ENCODE measurements at places on chromosomes 3 and 15.

DNA sequence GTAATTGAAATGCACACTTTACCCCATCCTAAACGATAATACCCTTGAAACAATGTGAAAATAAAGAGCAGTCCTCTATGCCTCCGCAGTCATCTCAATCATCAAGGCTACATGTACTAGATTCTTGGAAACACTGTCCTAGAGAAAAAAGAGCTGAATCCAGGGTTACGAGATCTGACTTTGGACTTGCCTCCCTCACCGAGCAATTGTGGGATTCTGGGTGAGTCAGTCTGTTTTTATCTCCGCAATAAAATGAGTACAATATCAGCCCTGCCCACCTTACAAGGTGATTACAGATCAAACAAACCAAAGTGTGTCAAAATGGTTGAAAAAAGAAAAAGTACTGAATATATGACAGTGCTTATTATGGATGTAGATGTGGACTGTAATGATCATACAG, 152.3 kb upstream of the SNTN start:
- DNase-seq: no peak

GRCh38 chr3:87780811-87781210, 278.0 kb downstream of the CGGBP1 start:
- DNase-seq: no peak

GRCh38 chr15:42994546-42994945, 74.0 kb upstream of the TTBK2 start:
- no peak for DNase-seq

- no peak for DNase-seq
Observed at GRCh38 chr3:3241596-3241995, 62.1 kb upstream of the CRBN start.

DNA sequence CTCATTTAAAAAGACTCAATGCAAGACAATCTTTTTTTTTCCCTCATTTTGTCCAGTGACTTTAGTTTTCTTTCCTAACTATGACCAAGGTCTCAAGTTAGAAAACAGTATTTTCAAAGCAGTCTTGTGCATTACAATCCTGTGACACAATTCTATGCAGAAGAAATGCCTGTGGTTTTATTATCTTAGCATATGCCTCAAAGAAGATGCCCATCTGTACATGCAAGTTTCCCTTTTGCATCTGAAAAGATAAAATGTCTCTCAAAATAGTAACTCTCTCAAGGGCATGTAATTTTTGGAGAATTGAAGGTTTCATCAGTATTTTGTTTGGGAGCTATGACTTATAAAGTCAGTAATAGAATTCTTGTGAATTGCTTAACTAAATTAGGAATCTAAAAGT, 292.0 kb upstream of the SUCLG2 start:
- no peak for DNase-seq

GRCh38 chr3:68740087-68740486, 192.3 kb downstream of the TAFA4 start:
- DNase-seq: no peak

DNA sequence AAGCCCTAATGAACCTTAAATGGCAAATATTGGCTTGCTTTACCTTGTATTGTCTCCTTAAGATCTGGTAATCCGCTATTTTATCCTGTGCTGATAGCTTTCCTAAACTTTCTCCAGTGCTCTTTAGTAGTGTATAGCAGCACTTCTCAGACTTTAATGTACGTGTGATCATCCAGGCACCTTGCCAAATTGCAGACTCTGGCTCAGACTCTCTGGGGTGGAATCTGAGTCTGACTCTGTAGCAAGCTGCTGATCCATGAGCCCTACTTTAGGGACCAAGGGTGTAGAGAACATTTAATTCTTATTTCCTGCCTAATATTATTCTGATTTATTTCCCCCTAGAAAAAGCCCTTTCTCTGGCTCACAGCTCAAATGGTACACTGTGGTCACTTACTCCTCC, 518.8 kb upstream of the ZNF385D start:
- no peak for DNase-seq
